ENCODE measurements at places on chromosomes 4 and X. TPM values are rescaled to one million over a fixed set of nuclear protein-coding genes. Genes with fewer than 3 reads are reported as not detected.

DNA sequence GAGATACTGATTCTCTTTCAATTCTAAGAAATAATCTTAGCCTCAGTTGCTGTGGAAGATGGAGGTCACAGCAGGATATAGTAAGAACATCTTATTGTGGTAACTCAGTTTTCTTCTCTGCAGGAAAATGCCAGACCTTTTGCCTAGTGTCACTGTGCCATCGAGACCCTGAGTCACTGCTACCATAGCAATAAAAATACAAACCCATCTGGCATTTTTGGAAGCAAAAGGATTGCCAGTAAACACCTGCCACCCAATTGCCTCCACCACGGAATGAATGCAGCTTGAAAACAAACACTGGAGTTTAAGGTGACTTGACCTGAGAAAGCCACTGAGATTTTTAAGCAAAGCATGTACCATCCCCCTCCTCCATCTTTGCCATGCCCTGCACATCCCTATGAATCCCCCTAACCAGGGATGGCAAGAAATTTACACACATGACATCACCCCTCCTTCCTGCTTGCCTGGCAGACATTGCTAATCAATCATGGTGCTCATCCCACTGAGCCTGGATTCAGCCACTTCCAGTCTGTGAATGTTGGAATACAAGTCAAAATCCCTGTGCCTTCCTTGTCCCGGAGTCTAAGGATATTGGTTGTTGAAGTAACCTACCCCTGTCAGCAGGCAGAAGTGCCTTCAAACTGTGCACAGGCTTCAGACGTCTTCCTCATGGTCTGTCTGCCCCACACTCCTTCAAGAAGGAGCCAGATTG lies 59.6 kb upstream of the MAMLD1 start:
- H3K4me1 ChIP-seq, result no peaks in the 10 kb centered on the region
- no peaks in the 10 kb centered on the region for H3K27me3 ChIP-seq
- no peaks in the 10 kb centered on the region for H3K36me3 ChIP-seq
- H3K4me3 ChIP-seq, result no peak overlapping the region
- DNase-seq, result no peak
- H3K27ac ChIP-seq, result no peak overlapping the region

- no peak overlapping the region for H3K4me3 ChIP-seq
- peaks cover 13% of the 10 kb centered on the region for H3K4me1 ChIP-seq
- H3K36me3 ChIP-seq, result no peaks in the 10 kb centered on the region
Measured at GRCh38 chr4:3436798-3437581, 4.8 kb upstream of the HGFAC start.

DNA sequence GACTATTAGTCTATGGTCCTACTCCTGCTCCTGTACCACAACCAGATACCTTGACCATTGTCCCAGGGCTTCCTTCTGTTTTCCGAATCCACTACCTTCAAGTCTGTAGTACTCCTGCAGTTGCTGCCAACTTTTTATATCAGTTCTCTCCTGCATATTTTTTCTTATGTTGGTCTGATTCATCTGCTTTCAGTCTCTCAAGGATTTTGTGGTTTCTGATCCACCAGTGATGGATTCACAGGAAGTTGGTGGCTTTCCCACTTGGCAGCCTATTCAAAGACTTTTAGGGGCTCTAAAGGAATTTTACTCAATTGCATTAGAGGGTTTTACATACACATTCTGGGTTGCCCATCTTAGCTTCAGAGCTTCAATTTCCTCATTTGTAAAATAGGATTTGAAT lies 23.6 kb downstream of the KIF4A start:
- peaks cover 9% of the 10 kb centered on the region for H3K36me3 ChIP-seq
- H3K27me3 ChIP-seq, result no peaks in the 10 kb centered on the region
- H3K4me1 ChIP-seq, result no peaks in the 10 kb centered on the region
- H3K27ac ChIP-seq, result peak overlapping the region; percentile 35
- no peak for DNase-seq
- H3K4me3 ChIP-seq, result no peak overlapping the region

GRCh38 chrX:13013363-13014110 lies 30.9 kb downstream of the FAM9C start:
- no peak overlapping the region for H3K4me3 ChIP-seq
- no peaks in the 10 kb centered on the region for H3K27me3 ChIP-seq
- no peak overlapping the region for H3K27ac ChIP-seq
- no peak for DNase-seq
- H3K36me3 ChIP-seq, result no peaks in the 10 kb centered on the region

DNA sequence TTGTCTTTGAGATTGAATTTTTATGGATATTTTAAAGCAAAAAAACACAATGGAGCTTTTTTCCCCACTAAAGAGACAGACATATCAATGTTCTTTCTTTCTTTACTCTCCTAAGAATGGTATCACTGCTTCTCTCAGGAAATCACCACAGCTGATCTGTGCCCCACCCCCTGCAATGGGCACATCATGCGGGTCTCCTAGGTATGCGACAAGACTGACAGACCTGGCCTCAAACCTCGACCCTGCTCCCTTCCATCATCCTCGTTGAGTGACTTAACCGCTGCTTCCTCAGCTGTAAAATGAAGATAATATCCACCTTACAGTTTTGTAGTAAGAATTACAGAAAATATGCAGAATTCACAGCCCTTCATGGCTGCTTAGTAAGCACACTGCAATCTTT lies 58.3 kb downstream of the LEF1 start:
- no peaks in the 10 kb centered on the region for H3K4me1 ChIP-seq
- H3K4me3 ChIP-seq, result no peak overlapping the region
- no peak for DNase-seq
- H3K27ac ChIP-seq, result no peak overlapping the region
- no peaks in the 10 kb centered on the region for H3K36me3 ChIP-seq
- H3K27me3 ChIP-seq, result peaks cover 25% of the 10 kb centered on the region

DNA sequence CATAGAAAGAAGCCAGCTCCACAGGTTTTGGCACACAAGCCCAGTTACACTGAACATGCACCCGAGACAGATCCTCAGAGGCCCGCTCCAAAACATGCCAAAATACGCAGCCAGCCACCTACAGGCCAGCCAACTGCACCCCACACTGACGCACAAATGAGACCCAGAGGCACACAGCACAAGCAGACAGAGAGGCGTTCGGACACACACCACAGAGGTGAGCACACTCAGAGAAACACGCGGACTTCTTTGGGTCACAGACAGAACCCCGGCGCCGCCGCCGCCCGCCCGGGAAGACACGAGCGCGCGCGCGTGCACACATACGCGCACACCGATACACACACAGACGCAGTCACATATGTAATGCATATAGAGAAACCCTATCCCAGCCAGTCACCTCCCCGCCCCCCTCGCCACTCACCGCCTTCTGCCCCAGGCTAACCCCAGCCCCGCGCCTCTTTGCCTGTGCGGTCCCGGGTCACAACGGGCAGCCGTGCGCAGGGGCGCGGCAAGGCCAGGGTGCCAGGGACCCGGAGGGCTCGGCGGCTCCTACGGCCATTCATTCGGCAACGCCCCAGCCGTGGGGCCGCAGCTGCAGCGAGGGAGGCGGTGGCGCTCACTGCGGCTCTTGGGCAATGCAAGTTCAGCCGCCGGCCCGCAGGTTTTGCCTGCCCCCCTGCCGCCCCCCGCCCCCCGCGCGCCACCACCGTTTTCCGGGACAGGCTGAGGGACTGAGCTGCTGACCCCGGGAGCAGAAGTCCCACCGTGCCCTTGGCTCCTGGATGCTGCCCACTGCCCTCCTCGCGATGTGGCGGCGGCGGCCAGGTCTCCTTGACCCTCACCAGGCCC lies 553 bp downstream of the SEPTIN6 start:
- H3K36me3 ChIP-seq, result no peaks in the 10 kb centered on the region
- no peaks in the 10 kb centered on the region for H3K4me1 ChIP-seq
- peaks cover 34% of the 10 kb centered on the region for H3K27me3 ChIP-seq
- peak overlapping the region; percentile 18 for H3K27ac ChIP-seq
- peak overlapping the region; percentile 62 for H3K4me3 ChIP-seq

GRCh38 chrX:96455078-96455477 lies 229.6 kb upstream of the DIAPH2 start:
- H3K4me3 ChIP-seq, result no peak overlapping the region
- no peak for DNase-seq
- no peaks in the 10 kb centered on the region for H3K27me3 ChIP-seq
- no peaks in the 10 kb centered on the region for H3K4me1 ChIP-seq
- no peaks in the 10 kb centered on the region for H3K36me3 ChIP-seq
- no peak overlapping the region for H3K27ac ChIP-seq

DNA sequence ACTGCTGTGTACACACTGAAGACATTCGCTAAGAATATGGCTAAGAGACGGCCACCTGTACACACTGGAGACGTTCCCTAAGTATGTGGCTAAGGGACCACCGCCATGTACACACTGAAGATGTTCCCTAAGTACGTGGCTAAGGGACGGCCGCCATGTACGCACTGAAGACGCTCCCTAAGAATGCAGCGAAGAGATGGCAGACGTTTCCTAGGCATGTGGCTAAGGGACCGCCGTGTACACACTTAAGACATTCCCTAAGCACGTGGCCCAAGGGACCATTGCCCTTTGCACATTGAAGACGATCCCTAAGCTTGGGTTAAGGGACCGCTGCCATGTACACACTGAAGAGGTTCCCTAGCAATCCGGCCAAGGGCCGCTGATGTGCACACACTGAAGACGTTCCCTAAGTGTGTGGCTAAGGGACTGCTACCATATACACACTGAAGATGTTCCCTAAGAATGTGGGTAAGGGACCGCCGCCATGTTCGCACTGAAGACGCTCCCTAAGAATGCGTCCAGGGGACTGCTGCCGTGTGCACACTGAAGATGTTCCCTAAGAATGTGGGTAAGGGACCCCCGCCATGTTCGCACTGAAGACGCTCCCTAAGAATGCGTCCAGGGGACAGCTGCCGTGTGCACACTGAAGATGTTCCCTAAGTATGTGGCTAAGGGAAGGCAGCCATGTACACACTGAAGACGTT lies 36.7 kb downstream of the DHRSX start:
- H3K27me3 ChIP-seq, result no peaks in the 10 kb centered on the region
- H3K4me1 ChIP-seq, result no peaks in the 10 kb centered on the region
- H3K4me3 ChIP-seq, result no peak overlapping the region

DNA sequence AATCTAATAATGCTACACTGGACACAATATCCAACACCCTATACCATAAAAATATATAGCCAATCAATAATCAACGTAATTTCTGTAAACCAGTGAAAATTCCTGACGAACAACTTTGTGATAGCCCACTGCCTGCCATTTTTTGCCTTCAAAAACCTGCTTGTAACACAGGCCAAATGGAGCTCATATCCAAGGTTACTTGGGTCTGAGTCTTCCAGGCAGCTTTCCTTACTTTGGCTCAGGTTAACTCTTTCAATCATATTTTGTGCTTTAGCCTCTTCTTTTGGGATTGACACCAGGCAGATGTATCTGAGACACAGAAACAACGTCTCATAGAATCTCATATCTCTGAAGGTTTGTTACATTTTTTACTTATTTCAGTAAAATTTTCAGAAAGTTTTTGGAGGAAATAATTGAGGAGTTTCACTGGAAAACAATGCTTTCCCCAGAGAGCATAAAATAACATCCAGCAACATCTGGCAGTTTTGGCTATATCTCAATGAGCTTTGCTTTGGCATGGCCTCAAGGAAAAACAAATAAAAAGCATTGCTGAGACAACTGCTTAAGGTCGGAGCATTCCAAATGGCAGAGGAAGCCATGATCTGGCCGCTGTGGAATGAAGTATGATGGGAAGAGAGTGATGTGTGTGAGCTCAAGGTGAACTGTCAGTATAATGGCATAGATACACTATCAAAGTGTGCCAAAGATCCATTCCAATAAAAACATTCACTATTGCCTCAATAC lies 162.9 kb upstream of the SPIN4 start:
- H3K4me1 ChIP-seq, result no peaks in the 10 kb centered on the region
- DNase-seq, result no peak
- no peak overlapping the region for H3K4me3 ChIP-seq
- H3K27me3 ChIP-seq, result no peaks in the 10 kb centered on the region

- no peak for DNase-seq
- no peaks in the 10 kb centered on the region for H3K4me1 ChIP-seq
- no peaks in the 10 kb centered on the region for H3K27me3 ChIP-seq
Measured at GRCh38 chr4:6494431-6495295, 22.2 kb upstream of the PPP2R2C start.

- H3K4me1 ChIP-seq, result peaks cover 3% of the 10 kb centered on the region
- peaks cover 80% of the 10 kb centered on the region for H3K36me3 ChIP-seq
- no peak overlapping the region for H3K4me3 ChIP-seq
- H3K27ac ChIP-seq, result no peak overlapping the region
- DNase-seq, result no peak
- no peaks in the 10 kb centered on the region for H3K27me3 ChIP-seq
Measured at GRCh38 chr4:80043541-80043940, 29.5 kb downstream of the ANTXR2 start.

GRCh38 chr4:94711635-94712034 lies 46.1 kb upstream of the BMPR1B start:
- no peak for DNase-seq
- no peak overlapping the region for H3K4me3 ChIP-seq
- H3K27ac ChIP-seq, result no peak overlapping the region
- no peaks in the 10 kb centered on the region for H3K36me3 ChIP-seq

- DNase-seq, result no peak
- H3K36me3 ChIP-seq, result no peaks in the 10 kb centered on the region
- peaks cover 13% of the 10 kb centered on the region for H3K4me1 ChIP-seq
- no peak overlapping the region for H3K4me3 ChIP-seq
Measured at GRCh38 chr4:17138847-17139246, 240.4 kb upstream of the LDB2 start.

GRCh38 chr4:152599095-152599494 lies 63.2 kb upstream of the FBXW7 start:
- no peak overlapping the region for H3K4me3 ChIP-seq
- no peak overlapping the region for H3K27ac ChIP-seq
- no peak for DNase-seq
- no peaks in the 10 kb centered on the region for H3K27me3 ChIP-seq

- no peaks in the 10 kb centered on the region for H3K4me1 ChIP-seq
- H3K27me3 ChIP-seq, result no peaks in the 10 kb centered on the region
- H3K27ac ChIP-seq, result peak overlapping the region; percentile 69
- peak overlapping the region; percentile 64 for H3K4me3 ChIP-seq
Measured at GRCh38 chrX:56994375-56995270, 718 bp downstream of the SPIN3 start.

DNA sequence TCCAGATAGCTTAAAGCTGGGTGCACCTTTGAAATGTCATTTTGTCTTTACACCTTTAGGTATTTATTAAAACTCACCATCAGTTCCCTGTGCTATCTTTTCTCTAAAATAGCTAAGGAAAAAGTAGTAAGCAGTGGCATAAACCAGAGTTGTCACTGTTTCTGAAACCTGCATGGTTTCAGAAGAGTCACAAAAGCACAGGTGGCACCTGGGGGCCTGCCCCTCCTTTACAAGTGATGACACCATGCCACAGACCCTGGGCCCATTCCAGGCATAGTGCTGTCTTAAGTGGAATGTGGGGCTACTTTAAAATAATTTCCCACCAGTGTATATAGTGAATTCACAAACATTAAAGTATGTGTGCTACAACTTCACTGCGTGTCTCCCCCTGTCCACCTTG lies 47.8 kb downstream of the DCUN1D4 start:
- H3K27me3 ChIP-seq, result no peaks in the 10 kb centered on the region
- peaks cover 47% of the 10 kb centered on the region for H3K36me3 ChIP-seq
- H3K4me3 ChIP-seq, result no peak overlapping the region
- H3K27ac ChIP-seq, result no peak overlapping the region
- 0 out of 2 replicates have a peak, but pooled peaks cover 5% of the 10 kb centered on the region for H3K4me1 ChIP-seq

The MAGEA6 gene
- polyA plus RNA-seq, result 78.8 TPM

The CYLC1 gene
- polyA plus RNA-seq, result not detected

The FBXO8 gene
- polyA plus RNA-seq, result 21.4 TPM

The RGN gene
- polyA plus RNA-seq, result 0.05 TPM

The PRDM8 gene
- 3.5 TPM for polyA plus RNA-seq

The ANKRD50 gene
- 13.5 TPM for polyA plus RNA-seq

The EDA2R gene
- polyA plus RNA-seq, result 23.0 TPM

The PPP4R3C gene
- polyA plus RNA-seq, result 0.02 TPM

The PDCL2 gene
- polyA plus RNA-seq, result not detected

All from SK-N-SH (cell line).